KBM-7 (cell line): ENCODE measurements at places on chromosomes 2 and 18.

DNA sequence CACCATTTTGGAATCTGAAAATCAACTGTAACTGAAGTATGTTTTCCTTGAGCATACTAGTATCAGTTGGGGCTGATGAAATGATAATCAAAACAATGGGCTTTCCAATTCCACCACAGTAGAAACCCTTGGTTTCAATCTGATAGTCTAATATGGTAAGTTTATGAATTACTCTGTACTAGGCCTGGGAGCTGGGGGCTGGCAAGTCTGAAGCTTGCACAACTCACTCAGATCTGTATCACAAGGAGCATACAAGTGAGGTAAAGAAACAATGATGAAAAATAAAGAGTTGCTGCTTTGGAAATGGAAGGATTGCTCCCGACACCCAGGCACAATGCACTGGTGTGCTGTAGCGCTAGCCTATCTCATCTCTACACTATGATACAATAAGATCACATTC lies 19.4 kb downstream of the ZEB2 start:
- no peak for DNase-seq

GRCh38 chr2:30942419-30942818 lies 135.2 kb upstream of the CAPN13 start:
- no peak for DNase-seq

- DNase-seq, result no peak
Measured at GRCh38 chr2:69073928-69074570, 61.1 kb downstream of the ANTXR1 start.

DNA sequence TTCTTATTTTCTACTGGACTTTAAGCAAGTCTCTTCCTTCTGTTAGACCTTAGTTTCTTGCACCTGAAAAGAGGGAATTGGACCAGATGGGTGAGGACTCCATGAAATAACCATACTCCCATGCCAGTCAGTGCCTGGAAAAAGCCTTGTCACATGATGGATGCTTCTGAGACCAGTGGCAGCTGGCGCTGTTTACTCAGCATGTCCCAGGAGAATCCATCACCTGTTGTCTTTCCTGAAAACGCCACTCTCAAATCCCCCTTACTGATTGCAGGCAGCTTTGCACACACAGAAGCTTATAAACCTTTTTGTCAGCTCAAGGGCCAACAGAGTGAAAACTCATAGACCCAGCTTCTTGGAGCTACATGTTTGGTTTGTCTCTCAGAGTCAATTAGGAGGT lies 117.6 kb downstream of the POLE4 start:
- DNase-seq, result no peak

DNA sequence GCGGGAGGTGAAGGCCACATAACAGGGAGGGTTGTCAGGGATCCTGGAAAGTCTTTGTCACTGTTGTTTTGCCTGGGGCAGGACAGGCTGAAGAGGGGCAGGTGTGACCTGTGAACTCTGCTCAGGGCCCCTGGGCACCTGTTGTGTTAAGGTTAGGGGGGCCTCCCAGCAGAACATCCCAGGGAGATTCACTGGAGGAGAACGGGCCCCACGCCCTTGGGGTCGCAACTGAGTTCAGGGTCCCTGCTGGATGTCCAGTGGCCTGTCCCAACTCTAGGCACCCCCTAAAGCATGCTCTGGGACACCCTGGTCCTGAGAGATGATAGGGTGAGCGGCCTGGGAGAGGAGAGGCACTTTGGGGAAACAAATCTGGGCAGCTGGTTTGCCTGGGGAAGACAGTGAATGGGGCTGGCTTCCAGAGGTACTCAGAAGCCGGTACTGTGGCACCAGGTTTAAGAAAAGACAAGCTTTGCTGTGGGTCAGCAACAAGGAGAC lies 22.9 kb downstream of the GPR35 start:
- no peak for DNase-seq
